ENCODE measurements at places on chromosomes 3 and 15. TPM values are rescaled to one million over a fixed set of nuclear protein-coding genes. Genes with fewer than 3 reads are reported as not detected.

PAQR9 gene
- not detected for total RNA-seq

PLSCR2 gene
- total RNA-seq: not detected

AMIGO3 gene
- total RNA-seq: 0.30 TPM

EPB42 gene
- total RNA-seq: not detected

HRG gene
- total RNA-seq: not detected

SLC28A1 gene
- not detected for total RNA-seq

SLC4A7 gene
- total RNA-seq: 46.1 TPM

LTF gene
- not detected for total RNA-seq

CIDEC gene
- total RNA-seq: not detected

CHST2 gene
- 1.7 TPM for total RNA-seq

ITPR1 gene
- total RNA-seq: 44.7 TPM
